Inflammatory macrophage (primary cell): ENCODE measurements at places on chromosomes 4 and X.

DNA sequence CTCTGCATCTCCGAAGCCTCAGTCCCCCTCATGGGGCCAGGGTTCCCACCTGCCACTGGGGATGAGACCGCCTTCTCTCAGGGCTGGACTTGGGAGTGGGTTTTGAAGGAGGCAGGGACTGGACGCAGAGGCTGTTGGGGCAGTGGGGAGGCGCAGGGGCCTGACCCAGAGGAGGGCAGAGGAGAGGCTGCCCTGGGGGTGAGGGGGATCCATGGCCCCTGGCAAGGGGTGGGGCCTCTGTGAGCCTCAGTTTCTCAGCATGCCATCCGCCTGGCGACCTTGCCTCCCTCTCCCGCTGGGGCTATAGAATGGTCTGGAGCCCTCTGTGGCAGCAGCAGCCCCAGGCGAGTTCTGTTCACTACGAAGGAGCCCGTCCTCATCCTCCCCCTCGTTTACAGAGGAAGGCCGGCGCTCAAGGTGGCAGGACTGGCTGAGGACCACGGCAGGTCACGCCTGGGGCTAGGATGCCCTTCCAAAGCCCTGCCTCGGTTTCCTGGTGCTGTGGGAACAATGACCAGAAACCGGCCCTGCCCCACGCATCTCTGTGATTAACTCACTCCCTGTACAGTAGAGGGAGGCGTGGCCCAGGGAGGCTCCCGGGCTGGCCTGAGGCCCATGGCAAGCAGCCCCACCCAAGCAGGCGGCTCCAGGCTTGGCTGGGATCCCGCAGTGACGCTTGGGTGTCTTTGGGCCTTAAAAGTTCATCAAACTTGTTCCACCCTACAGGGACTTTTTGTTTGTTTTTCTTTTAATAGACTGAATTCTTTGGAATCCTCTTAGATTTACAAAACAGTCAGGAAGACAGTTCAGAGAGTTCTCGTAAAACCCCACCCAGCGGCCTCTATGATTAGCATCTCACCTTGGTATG lies 16.0 kb upstream of the SH3TC1 start:
- no peak for DNase-seq

GRCh38 chr4:185086053-185086452 lies 57.0 kb upstream of the SLC25A4 start:
- DNase-seq, result no peak

GRCh38 chrX:112450810-112451209 lies 228.9 kb downstream of the LHFPL1 start:
- DNase-seq, result no peak

- DNase-seq, result no peak
Observed at GRCh38 chr4:61507091-61507490, 307.0 kb downstream of the ADGRL3 start.

- no peak for DNase-seq
Observed at GRCh38 chr4:25580633-25581467, 74.8 kb upstream of the SLC34A2 start.

GRCh38 chrX:14936561-14936960 lies 63.3 kb downstream of the MOSPD2 start:
- peak; percentile 76 for DNase-seq

DNA sequence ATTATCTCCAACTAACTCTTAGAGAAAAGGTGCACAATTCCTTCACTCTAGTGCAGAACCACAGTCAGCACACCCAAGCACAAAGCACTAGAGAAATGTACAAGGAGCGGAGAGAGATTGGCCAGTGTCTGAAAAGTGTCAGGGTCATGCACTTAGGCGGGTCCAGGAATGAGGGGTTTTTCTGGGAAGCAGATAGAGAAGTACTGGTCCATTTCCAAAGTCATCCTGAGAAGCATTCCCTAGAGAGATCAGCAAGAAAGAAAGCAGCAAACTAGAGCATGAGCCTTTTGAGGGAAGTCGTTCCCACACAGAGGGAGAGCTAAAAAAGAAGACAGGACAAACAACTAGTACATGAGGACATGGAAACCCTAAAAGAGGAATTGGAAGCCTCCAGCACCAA lies 168.1 kb upstream of the MAP3K15 start:
- DNase-seq, result no peak

DNA sequence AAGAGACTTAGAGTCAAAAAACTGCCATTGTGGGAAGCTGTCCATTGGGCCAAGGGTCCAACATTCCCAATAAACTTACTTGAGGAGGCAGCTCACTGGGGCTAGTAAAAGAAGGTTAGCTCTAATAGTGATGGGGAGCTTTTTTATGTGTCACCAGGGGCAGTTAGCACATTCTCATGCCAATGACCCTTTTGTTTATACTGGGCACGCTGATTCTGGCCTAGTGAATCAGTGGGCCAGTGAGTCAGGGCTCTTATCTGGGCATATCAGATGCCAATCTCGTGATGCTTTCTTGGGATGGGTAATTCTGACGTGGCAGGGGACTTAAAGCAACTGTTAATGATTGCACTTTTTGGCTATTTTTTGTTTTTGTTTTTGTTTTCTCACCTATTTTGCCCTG lies 27.8 kb downstream of the TCEAL1 start:
- DNase-seq, result no peak

DNA sequence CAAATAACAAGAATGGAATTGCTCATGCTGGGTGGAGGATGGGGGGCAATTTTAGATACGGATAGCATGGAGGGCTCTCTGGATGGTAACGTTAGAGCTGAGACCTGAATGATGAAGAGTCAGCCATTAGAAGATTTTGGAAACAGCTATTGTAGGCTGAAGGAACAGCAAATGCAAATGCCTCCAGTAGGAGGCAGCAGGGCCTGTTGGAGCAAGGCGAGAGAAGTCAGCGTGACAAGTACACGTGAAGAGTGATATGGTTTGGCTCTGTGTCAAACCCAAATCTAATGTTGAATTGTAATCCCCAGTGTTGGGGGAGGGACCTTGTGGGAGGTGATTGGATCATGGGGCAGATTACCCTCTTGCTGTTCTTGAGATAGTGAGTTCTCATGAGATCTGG lies 59.3 kb upstream of the SOD3 start:
- peak; percentile 27 for DNase-seq

DNA sequence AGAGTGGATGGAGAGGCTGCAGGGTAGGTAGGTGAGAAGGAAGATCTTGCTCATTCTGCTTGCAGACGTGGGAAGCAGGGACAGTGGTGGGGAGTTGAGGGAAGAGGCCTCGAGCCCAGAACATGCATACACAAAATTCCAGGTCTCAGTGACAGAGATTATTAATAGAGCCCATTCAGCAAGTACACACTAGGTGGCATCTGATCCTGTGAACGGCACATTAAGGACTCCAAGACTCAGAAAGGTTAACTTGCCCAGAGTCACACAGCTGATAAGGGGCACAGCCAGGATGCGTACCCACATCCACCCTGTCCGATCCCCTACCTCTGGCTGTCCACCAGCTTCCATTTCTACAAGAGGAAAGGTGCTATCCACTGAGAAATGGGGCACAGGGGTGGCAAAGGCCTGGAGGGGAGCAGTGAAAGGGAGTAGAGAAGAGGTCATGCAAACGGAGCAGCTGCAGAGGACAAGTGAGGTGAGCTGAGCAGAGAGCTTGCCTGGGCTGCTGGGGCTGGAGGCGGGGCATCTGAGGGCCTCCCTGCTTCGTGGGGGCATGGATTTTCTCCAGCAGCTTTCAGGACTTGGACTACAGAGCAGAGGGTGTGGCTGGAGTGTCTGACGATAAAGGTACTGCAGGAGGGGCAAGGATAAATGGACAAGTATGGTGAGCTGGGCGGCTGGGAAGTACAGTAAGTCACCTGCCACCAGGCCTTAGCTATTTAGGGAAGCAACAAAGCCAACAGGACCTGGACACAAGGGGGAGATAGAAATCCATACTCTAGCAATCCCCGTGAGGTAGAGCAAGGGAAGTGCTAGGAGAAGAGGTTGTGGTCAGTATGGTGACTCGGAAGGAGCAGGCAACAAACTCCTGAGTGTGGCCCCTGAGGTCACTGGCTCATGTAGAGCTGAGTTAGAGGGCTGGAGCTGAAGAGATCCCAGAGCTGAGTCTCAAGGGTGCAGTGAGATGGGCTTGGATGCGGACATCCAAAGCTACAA lies 11.2 kb downstream of the IDS start:
- no peak for DNase-seq

GRCh38 chrX:40780082-40780481 lies 44.7 kb upstream of the MED14 start:
- no peak for DNase-seq

DNA sequence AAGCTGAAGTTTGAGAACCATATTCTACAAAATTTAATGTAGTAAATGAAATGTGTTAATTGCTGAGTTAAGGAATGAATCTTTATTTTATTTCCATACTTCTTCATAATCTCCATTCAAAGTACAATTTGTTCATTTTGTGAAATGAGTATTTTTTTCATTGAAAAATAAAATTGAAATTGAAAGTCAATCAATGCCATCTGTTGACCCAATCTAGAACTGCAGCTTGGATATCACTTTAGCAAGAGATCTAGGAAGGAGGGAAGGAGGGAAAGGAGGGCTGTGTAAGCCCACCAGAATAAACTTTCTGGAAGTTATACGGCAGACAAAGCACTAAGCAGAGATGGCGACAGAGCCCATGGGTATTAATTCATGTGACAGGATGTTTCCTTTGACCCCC lies 128.4 kb downstream of the ZMAT1 start:
- peak; percentile 1 for DNase-seq

DNA sequence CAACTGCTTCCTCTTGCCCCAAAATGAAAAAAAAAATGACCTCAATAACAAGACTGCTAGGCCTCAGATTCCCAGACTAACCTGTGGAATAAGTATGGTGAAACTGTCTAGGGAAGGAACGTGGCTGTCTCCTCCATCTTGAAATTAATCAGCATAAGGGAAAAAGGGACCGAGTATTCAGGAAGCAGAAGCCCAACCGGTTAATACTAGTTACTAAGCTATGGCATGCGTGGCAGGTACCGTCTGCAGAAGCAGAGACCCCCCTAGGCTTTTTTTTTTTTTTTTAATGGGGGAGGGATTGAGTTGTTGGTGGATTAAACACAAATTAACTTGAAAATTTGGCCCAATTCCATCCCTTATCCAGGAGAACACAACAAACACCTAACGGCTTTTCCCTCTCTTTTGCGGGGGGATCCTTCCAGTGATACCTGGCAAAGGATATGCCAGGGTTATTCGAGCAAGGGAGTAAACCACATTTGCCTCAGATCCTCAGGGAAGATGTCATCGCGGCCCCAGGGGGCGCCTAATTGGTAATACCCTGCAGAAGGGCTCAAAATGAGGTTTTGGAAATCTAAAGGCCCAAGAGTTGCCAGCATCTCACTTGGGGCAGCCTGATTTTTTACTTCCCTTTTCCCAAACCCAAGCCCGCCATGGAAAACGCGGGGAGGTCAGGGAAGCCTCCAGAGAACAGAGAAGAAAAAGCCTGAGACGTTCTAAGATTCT lies 893 bp downstream of the RLIM start:
- DNase-seq, result peak; percentile 4

DNA sequence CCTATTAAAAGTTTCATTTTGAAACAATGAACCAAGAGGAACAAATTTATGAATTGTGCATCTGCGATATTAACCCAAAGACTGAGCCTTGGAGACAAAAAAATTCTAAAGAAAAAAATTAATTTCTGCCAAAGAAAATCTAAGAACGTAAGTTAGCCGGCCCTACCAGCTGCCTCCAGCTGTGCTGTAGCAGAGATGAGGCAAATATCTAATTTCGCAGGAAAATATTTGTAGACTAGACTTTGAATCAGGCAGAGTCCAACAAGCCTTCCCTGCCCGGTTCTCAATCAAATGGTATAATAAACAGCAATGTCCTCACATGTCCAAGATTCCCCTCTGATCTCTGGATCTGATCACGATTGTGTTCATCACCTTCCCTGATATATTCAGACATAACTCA lies 21.2 kb upstream of the SMIM20 start:
- DNase-seq, result no peak

GRCh38 chr4:2907706-2908293 lies 55.4 kb downstream of the NOP14 start:
- DNase-seq, result no peak

DNA sequence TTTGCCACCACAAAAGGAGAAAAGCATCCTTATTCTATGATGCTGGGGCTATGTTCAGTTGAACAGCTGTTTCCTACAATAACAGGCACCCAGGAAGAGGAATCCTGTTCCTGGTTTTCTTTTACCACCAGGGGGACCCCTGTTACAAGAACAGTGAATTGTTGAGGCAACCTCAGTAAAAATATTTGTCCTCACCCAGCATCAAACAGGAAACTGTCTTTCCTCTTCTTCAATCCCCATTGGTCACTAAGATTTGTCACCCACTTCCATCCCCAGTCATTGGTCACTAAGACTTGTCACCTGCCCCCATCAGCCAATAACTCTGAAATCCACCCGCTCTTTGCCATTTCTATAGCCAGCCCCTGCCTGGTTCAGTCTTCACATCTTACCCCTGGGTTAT lies 143.5 kb upstream of the GALNT7 start:
- DNase-seq, result peak; percentile 77

- no peak for DNase-seq
Observed at GRCh38 chr4:36173905-36174304, 70.4 kb downstream of the ARAP2 start.

GRCh38 chr4:165986956-165987698 lies 114.1 kb downstream of the TLL1 start:
- no peak for DNase-seq

DNA sequence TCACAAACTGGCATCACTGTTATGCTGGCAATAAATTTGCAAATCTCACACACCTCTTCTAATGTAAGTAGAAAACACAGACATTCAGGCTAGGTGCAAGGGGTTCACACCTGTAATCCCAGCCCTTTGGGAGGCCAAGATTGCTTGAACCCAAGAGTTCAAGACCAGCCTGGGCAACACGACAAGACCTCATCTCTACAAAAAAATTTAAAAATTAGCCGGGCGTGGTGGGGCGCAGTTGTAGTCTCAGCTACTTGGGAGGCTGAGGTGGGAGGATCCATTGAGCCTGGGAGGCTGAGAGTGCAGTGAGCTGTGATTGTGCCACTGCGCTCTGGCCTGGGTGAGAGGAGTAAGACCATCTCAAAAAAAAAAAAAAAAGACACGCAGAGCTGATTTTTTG lies 83.1 kb upstream of the ENPP6 start:
- DNase-seq, result no peak

DNA sequence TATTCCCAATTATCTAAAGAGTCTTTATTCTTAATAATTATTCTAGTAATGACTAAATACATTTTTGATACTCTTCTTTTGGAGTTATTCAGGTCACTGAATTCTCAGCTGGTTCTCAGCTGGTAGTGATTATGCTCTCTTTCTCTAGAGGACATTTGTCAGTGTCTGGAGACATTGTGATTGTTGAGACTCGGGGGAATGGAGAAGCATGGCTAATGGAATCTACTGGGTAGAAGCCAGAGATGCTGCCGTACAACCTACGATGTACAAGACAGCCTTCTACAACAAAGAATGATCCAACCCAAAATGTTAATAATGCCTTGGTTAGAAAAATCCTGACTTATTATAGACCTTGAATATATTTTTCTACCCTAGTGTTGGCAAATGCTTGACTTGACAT lies 149.2 kb upstream of the ANKRD50 start:
- no peak for DNase-seq
